Kidney (tissue), 22 donors: ENCODE measurements at places on chromosomes 2 and 18. TPM values are rescaled to one million over a fixed set of nuclear protein-coding genes. Genes with fewer than 3 reads are reported as not detected.
A peak's percentile ranks its signal among the peaks of the same experiment; 100 is the strongest.

DNA sequence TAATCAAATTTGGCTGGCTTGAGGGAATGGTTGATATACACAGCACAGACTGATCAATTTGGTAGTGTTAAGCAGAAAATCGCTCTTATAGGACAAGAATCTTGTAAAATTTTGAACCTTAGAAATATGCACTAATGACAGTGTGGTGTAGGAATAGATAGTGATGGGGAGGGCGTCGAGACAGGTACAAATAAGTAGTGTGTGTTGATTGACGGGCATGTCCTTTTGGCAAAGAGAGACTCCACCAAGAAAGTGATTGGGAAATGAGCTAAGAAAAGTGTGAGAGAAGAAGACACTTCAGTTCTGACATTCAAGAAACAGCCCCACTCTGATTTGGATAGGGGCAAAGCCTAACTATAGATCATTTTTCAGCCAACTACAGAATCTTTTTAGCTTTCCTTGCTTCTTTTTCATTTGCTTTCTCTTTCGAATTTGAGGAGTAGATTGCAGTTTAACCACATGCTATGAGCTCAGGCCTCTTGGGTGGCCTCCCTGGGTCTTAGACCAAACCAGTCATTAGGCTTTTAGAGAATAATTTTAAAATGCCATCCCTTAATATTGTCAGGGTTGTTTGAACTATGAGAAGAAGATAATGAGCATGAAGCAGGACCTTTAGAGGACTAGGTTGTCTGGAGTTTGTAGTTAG lies 127.1 kb downstream of the CERS6 start:
- DNase-seq = no peak

DNA sequence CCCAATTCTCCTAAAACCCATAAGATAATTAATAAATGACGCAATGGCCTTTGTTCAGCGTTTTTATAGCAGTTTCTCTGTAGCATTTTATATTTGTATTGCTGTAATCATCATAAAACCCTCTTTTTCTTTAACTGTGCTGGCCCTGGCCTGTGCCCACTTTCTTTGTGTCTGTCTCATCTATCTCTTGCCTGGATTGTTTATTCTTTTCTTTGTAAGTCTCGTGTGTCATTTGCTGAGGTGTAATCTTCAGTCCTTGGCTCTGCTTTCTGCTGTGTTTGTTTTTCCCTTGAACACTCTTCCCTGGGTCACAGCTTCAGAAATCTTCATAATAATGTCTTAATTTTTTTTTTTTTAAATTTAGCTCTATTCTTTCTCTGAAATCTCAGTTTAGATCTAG lies 525.8 kb upstream of the LINC00305 start:
- no peak for DNase-seq

Gene DSG4
- not detected for polyA plus RNA-seq

DNA sequence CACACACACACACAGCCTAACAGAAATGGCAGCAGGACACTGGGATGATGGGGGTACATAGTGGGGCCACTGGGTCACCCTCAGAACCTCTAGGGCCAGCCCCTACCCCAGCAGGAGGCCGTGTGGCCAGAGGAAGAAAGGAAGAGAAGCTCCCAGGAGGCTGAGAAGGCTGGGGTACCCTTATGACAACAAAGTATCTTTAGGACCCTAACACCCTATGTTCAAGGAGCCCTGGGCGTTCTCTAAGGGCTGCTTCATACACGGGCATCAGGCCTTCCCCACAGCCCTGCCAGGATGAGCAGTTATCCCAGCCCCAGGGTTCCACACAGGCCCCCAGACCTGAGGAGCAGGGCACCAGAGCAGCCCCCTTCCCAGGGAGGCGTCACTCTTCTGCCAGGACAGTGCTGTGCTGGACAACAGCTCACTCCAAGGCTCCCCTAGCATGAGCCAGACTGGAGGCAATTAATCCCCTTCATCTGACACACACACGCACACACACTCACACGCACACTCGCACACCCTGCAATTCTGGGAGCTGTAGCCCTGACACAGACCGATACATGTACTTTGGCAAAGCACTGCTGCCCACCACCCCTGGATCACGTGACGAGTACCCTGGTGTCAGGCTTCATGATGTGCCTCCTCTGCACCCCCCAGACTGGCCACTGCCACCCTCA lies 163.6 kb downstream of the TNS1 start:
- no peak for DNase-seq

Gene RGPD8
- polyA plus RNA-seq = 0.77 TPM

DNA sequence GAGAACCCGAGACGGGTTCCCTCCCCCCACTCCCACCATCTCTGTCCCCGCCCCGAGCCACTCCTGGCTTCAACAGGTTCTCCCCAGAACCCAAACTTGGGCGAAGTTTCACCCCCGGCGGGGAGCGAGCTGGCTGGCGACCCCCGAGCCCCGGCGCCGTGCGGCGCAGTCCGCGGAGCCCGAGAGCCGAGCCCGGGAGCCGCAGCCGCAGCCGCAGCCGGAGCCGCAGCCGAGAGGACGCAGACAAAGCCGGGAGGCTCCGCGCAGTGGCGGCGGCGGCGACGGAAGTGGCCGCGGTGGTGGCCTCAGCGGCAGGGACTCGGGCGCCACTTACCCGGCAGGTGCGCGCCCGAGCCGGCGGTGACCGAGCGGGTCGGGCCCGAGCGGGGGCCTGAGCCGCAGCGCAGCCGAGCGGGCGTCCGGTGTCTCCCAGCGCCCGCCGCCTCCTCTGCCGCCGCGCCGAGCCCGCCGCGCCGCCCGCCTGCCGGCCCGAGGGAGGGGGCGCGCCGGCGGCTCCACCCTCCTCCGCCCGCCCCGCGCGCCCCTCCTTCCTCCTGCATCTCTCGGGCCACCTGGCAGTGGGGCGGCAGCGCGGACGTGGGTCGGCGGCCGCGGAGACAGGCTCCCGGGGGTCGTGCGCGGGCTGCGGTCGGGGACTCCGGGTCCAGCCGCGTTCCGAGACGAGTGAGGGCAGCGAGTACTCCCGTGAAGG lies at the start of gene ECEL1:
Gene ECEL1 (minus strand): TSS at position 450 of the 712 bp plus-strand sequence. CDS start 1,181 bp downstream, outside the sequence.
- DNase-seq = peak; percentile 53

DNA sequence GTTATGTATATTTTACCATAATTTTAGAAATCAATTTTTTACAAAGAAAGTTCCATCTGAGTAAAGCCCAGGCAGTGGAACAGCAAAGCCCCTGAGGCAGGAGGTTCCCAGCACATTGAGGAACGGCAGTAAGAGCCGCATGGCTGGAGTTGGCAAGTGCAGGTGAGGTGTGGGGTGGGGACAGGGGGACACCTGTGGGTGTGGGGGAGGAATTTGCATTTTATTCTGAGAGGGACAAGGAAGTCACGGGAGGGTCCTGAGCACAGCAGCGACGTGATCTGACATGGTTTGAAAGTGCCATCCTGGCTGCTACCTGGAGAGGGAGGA lies 16.1 kb upstream of the ADI1 start:
- DNase-seq = peak; percentile 58

Gene NR4A2
- 3.1 TPM for polyA plus RNA-seq

Gene RTP5
- not detected for polyA plus RNA-seq

Gene GALR1
- polyA plus RNA-seq = not detected

Gene SLC4A1AP
- polyA plus RNA-seq = 19.1 TPM

Gene CPLX4
- polyA plus RNA-seq = not detected

DNA sequence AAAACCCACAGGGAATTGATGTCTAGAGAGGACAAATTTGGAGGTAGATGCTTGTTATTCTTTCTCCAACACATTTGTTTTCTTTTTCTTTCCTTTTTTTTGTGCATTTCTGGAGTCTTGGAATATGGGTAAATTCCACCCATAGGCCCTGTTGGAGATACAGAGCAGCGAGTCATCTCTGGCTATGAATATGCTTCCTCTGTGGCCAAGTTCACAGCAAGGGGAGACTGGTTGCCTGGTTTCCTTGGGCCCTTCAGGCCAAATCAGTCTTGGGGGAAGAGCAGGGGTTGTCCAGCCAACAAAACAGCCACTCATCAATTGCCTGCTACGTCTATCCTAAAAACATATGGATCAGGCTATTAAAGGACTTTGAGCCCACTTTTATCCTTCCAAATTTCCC lies 27.5 kb downstream of the SP100 start:
- DNase-seq = no peak

DNA sequence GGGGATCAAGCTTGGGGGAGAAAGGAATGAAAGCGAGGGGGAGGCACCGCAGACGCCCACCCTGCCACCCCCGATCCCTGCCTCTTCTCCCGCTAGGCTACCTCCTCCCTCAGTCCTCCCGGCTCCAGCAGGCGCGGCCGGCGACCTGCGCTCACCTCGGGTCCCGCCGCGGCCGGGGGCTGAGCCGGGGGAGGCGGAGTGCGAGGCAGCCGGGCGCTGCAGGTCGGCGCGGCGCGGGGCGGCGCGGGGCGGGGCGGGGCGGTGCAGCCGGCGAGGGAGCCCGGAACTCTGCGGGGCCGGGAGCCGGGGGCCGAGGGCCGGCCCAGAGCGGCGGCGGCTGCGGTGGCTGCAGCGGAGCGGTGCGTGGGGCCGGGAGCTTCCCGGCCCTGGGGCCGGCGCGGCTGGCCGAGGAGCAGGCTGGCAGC lies 477 bp downstream of the ACVR1 start:
- DNase-seq = no peak

GRCh38 chr18:14144628-14144895 lies 12.3 kb upstream of the ZNF519 start:
- no peak for DNase-seq

DNA sequence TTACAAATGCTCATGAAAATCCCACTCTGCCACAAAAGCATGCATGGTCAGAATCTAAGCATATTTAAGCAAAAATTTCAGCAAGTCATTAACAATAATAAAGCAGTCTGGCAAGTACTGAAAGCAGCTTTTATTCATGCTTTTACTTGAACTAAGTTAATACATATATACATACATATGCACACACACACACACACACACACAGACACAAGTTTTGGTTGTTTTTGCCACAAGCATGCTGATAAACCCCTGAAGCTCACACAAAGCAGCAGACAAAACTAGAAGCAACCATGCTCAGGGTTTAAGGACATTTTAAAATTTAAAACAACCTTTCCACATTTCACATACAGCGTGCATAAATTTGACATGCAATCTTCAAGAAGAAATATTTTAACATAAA lies 819.1 kb upstream of the FSHR start:
- no peak for DNase-seq

GRCh38 chr18:49170925-49171505 lies 220.2 kb upstream of the SMAD7 start:
- DNase-seq = no peak

GRCh38 chr18:79681484-79682387 lies 2.1 kb downstream of the CTDP1 start:
- DNase-seq = no peak

Gene DNAJC5G
- polyA plus RNA-seq = not detected

Gene OBSL1
- polyA plus RNA-seq = 89.5 TPM

Gene BCL11A
- 1.4 TPM for polyA plus RNA-seq
